ENCODE measurements at places on chromosomes 3 and 15. TPM values are rescaled to one million over a fixed set of nuclear protein-coding genes. Genes with fewer than 3 reads are reported as not detected.

DNA sequence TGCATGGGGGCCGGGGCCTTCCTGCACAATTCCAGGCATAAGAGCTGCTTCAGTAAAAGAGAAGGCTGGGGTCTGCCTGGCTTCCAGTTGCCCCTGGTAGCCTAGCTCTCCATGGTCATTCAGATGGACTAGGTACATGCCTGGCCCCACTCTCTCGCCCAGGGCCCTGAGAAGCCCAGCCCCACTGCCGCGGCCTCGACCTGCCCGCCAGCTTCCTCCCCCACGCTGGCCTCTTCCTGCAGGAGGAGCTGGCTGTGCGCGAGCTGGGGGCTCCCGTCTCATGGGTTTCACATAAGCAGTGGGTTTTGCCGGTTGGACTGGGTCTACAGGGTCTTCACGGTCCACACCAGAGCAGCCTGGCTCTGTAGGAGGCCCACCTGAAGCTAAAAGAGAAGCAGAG, 3.6 kb downstream of the PRR20G start:
- H3K36me3 ChIP-seq = 0 out of 2 replicates have a peak, but pooled peaks cover 3% of the 10 kb centered on the region
- no peaks in the 10 kb centered on the region for H3K4me1 ChIP-seq
- no peak overlapping the region for H3K4me3 ChIP-seq
- no peak overlapping the region for H3K27ac ChIP-seq
- no peak for DNase-seq
- peaks cover 3% of the 10 kb centered on the region for H3K27me3 ChIP-seq

DNA sequence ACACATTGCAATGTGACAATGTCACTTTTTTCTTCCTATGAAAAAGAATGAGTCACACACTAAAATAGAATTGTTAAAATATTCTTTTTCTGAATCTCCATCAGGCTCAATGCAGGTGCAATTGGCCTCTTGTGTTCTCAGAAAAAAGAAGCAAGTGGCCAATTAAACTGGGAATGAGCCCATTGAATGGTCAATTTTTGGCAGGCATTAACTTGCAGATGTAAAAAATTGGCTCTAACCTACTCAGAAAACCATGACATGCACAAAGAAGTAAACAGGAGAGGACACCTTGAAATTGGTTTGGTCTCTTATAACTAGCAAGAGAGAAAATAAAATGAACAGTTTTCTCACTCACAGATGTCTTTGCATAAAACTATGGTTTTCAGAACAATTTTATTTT, 820.8 kb downstream of the TBL1XR1 start:
- H3K27me3 ChIP-seq = no peaks in the 10 kb centered on the region
- no peak overlapping the region for H3K4me3 ChIP-seq
- no peaks in the 10 kb centered on the region for H3K36me3 ChIP-seq
- peaks cover 24% of the 10 kb centered on the region for H3K4me1 ChIP-seq
- no peak overlapping the region for H3K27ac ChIP-seq

GRCh38 chr3:179977356-179977755, 59.4 kb downstream of the PEX5L start:
- no peak overlapping the region for H3K27ac ChIP-seq
- H3K27me3 ChIP-seq = no peaks in the 10 kb centered on the region
- no peak overlapping the region for H3K4me3 ChIP-seq
- H3K36me3 ChIP-seq = no peaks in the 10 kb centered on the region
- DNase-seq = no peak

- peak overlapping the region; percentile 80 for H3K27ac ChIP-seq
- DNase-seq = no peak
- H3K36me3 ChIP-seq = no peaks in the 10 kb centered on the region
- H3K4me1 ChIP-seq = peaks cover 39% of the 10 kb centered on the region
These were observed 55.8 kb downstream of the BBX start for GRCh38 chr3:107578523-107578922.

DNA sequence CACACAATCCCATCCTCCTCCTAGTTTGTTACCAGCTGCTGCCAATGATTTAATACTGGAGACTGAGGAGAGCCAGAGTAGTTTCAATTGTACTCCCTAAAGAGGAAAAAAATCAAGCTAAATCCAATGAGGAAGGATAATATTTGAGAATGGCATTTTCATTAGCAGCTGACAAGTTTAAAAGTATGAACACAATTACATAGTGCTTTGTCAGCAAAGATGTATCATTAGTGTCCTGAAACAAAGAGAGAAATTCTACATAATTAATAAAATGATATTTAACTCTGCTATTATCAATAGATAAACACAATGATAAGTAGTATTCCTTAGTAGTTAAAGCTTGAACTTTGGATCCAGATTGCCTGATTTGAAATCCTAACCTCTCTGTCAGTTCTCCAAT, 163.9 kb downstream of the FGF12 start:
- no peak overlapping the region for H3K4me3 ChIP-seq
- no peak overlapping the region for H3K27ac ChIP-seq
- no peaks in the 10 kb centered on the region for H3K4me1 ChIP-seq
- no peak for DNase-seq

- H3K4me1 ChIP-seq = no peaks in the 10 kb centered on the region
- no peaks in the 10 kb centered on the region for H3K27me3 ChIP-seq
- no peak overlapping the region for H3K27ac ChIP-seq
- H3K4me3 ChIP-seq = no peak overlapping the region
- DNase-seq = no peak
- no peaks in the 10 kb centered on the region for H3K36me3 ChIP-seq
These were observed 180.6 kb downstream of the EPHA6 start for GRCh38 chr3:96994988-96995387.

GRCh38 chr3:146044046-146044445, 116.9 kb downstream of the PLOD2 start:
- DNase-seq = no peak
- H3K36me3 ChIP-seq = peaks cover 7% of the 10 kb centered on the region
- no peak overlapping the region for H3K4me3 ChIP-seq
- no peak overlapping the region for H3K27ac ChIP-seq

DNA sequence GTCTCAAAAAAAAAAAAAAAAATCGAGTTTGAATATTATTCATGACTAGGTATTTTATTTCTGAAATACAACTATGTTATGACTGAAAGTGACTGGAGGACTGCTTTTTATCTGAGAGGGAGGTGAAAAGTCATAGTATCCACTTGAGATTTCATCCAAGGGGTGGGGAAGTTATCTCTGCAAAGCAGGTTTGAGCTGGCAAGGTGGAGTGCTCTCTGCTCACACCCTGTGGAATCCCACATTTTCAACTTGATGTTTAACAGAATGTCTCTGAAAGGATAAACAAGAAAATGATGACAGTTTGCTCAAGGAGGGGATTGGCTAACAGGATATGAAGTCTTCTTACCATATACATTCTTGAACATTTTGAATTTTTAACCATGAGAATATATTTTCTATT, 27.3 kb upstream of the SEC62 start:
- peaks cover 7% of the 10 kb centered on the region for H3K4me1 ChIP-seq
- DNase-seq = no peak
- H3K27me3 ChIP-seq = no peaks in the 10 kb centered on the region
- H3K27ac ChIP-seq = no peak overlapping the region
- peaks cover 5% of the 10 kb centered on the region for H3K36me3 ChIP-seq
- H3K4me3 ChIP-seq = no peak overlapping the region

GRCh38 chr3:173891272-173892100, 493.9 kb downstream of the NLGN1 start:
- no peaks in the 10 kb centered on the region for H3K36me3 ChIP-seq
- no peak overlapping the region for H3K4me3 ChIP-seq
- no peak overlapping the region for H3K27ac ChIP-seq

DNA sequence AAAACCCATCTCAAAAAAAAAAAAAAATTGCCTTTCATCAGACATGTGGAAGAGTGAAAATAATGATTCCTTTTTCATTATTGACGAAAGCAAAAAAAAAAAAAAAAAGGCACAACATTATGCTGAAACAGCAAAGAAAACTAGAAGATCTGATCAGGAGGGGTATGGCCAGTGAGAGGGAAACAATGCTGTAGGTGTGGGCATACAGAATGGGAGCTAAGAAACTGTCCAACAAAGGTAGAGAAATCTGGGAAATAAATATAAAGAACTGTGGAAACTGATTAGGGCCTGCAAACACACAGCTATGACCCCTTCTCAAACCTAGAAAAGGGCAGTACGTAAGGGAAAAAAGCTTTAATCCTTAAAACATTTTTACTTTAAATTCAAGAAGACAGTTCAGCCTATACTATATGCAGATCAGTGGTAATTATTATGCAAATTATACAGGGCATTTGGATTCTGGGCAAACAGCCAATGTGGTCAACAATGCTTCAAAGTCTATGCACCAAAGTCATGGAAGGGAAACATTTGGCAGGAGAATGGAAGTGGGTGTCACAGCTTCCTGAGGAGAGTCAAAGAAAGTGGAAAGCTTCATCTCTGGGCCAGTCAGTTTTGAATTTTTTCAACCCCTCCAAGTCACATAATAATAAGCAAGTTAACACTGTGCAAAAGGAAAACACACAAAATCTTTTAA, 68.3 kb upstream of the SLC12A8 start:
- H3K4me3 ChIP-seq = no peak overlapping the region
- H3K27me3 ChIP-seq = no peaks in the 10 kb centered on the region
- H3K27ac ChIP-seq = peak overlapping the region; percentile 62
- no peak for DNase-seq

DNA sequence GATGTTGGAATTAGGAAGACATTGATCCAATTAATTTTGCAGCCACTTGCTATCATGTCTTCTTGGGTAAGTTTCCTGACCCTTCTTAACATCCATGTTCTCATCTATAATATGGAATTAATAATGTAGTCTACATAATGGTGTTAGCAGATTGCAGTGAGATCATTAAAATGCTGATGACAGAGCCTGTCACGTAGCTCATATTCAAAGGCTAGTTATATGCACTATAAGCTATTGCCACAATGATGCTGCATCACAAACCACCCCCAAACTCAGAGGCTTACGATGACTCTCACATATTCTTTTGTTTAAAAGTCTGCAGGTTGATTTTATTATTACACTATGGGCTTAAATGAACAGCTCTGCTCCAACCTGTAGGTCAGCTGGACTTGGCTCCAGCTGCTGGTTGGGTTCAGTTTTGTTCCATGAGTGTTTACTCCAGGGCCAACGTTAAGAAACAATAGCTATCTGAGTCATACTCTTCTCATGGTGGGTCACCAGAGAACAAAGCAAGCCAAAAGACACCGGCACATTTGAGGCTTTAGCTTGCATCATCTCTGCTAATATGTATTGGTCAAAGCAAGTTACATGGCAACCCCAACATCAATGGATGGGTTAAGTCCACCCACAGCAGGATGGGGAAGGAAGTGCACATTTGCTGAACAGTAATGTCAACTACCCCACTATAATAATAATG, 250.0 kb upstream of the SLCO3A1 start:
- no peaks in the 10 kb centered on the region for H3K36me3 ChIP-seq
- no peak overlapping the region for H3K27ac ChIP-seq
- H3K27me3 ChIP-seq = no peaks in the 10 kb centered on the region
- no peaks in the 10 kb centered on the region for H3K4me1 ChIP-seq
- DNase-seq = no peak

DNA sequence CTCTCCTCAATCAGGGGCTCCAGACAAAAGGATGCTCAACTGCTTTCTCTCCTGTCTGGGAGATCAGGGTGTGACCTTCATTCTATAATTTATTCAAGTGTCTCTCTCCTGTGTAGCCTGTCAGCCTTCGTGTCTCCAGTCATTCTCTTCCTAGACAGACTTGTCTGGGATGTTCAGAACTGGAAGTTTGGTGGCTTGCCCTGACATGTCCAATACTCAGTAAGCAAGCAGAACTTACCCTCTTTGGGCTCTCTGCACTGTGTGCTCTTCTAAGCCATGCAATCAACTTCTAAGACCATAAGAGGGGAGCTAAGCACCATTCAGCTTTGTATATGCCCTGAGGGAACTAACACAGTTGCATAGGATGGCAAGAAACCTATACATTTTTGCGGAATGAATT, 14.1 kb downstream of the ACKR2 start:
- H3K36me3 ChIP-seq = no peaks in the 10 kb centered on the region
- H3K27ac ChIP-seq = no peak overlapping the region
- no peak overlapping the region for H3K4me3 ChIP-seq

GRCh38 chr3:72912532-72912931, 24.7 kb downstream of the GXYLT2 start:
- no peaks in the 10 kb centered on the region for H3K4me1 ChIP-seq
- H3K36me3 ChIP-seq = no peaks in the 10 kb centered on the region
- no peak for DNase-seq
- H3K27me3 ChIP-seq = no peaks in the 10 kb centered on the region
- H3K4me3 ChIP-seq = no peak overlapping the region

GRCh38 chr15:63086947-63087346, 34.7 kb upstream of the LACTB start:
- H3K4me3 ChIP-seq = no peak overlapping the region
- no peaks in the 10 kb centered on the region for H3K27me3 ChIP-seq

- no peak for DNase-seq
- H3K4me3 ChIP-seq = no peak overlapping the region
- H3K27ac ChIP-seq = no peak overlapping the region
- H3K27me3 ChIP-seq = no peaks in the 10 kb centered on the region
These were observed 33.9 kb downstream of the PLD1 start for GRCh38 chr3:171776411-171776810.

DNA sequence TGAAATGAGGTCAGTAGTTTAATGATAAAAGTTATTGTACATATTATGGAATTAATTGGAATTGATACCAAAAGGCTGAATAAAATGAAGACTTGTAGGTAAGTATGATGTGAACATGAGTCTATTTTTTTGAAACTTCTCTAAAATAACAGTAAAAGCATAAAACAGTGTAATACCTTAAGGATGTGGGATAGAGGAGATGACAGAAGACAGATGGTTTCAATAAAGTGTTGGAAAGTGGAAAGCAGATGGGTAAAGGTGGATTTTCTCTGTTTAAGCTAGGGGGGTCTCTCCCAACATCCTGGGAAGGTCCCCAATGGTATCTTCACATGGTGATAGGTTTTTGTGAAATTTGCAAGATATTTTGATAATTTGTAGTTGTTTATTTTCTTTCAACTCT, 41.6 kb downstream of the GMPS start:
- no peaks in the 10 kb centered on the region for H3K27me3 ChIP-seq
- no peak overlapping the region for H3K27ac ChIP-seq

MYLK gene
- 10.8 TPM for total RNA-seq

CYP8B1 gene
- total RNA-seq = 0.16 TPM

COL6A5 gene
- 0.02 TPM for total RNA-seq

RFTN1 gene
- total RNA-seq = 2.7 TPM

SI gene
- total RNA-seq = not detected

BCHE gene
- 1.7 TPM for total RNA-seq
